HT-29 (cell line): ENCODE measurements at places on chromosomes 6 and 20. TPM values are rescaled to one million over a fixed set of nuclear protein-coding genes. Genes with fewer than 3 reads are reported as not detected.

TMEM74B gene
- 8.8 and 8.9 TPM in 2 replicates for total RNA-seq

SIRPB1 gene
- 0.47 TPM in 1 of 2 replicates, not detected in the other for total RNA-seq

COX4I2 gene
- not detected in 2 replicates for total RNA-seq

C20orf144 gene
- total RNA-seq, result 0.15 TPM in 1 of 2 replicates, not detected in the other

ACOT13 gene
- total RNA-seq, result 8.7 and 9.9 TPM in 2 replicates

CBFA2T2 gene
- 9.6 and 10.2 TPM in 2 replicates for total RNA-seq

SLC52A3 gene
- total RNA-seq, result 21.2 and 33.7 TPM in 2 replicates

ID4 gene
- total RNA-seq, result not detected in 2 replicates

MTG2 gene
- 41.9 and 44.2 TPM in 2 replicates for total RNA-seq

SNAP25 gene
- not detected in 2 replicates for total RNA-seq

GPX5 gene
- not detected in 2 replicates for total RNA-seq

NKX2-2 gene
- 0.16 TPM in 1 of 2 replicates, not detected in the other for total RNA-seq

UNC5CL gene
- 1.1 and 4.2 TPM in 2 replicates for total RNA-seq

ZC3H12D gene
- not detected in 2 replicates for total RNA-seq

PTGIS gene
- total RNA-seq, result not detected in 2 replicates

- no peak for DNase-seq
Observed at GRCh38 chr6:33914645-33915044, 110.8 kb upstream of the MLN start.

DNA sequence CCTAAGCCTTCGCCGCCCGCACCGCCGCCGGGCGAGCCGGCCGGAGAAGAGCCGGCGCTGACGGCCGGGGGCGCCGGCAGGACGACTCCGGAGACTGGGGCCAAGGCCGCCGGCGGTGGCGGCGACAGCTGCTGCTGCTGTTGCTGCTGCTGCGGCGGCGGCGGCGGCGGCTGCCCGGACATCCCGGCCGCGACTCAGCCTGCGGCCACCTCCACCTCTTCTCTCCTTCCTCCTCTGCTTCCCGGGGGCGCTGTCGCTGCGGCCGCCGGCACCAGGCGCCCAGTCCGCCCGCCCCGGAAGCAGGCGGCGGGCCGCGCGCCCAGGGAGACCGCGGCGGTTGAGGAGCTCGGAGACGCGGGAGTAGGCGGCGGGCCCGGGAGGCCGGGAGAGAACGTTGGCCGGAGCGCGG is 307 bp downstream of the RANBP9 start:
- DNase-seq, result no peak

DNA sequence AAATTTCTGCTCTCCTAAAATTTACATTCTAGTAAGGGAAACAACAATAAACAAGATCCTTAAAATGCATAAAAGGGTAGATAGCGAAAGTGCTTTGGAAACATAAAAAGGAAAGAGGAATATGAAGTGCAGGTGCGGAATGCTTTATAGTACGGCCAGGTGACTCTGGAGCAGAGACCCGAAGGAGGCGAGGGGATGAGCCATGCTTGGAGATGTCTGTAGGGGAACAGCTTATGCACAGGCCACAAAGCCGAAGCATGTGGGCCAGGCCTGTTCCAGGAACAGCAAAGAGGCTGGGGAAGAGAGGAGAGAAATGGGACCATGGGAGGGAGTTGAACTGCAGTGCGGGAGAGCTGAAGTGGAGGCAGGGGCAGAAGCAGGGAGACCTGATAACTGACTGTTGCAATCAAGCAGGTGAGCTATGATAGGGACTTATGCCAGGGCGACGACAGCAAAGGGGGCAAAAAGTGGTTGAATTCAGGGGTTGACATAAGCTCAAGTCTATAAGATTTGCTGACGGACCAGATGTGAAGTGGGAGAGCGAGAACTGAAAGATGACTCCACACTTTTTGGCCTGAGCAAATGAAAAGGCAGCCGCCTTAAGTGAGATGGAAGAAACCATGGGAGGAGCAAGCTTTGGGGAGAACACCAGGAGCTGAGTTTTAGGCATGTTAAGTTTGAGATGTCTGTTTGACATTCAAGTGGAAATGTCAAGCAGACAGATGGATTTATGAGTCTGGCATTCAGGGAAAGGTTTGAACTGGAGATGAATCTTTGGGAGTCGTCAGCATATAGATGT is 83.1 kb downstream of the CNBD2 start:
- no peak for DNase-seq

- DNase-seq, result no peak
Observed at GRCh38 chr6:28897369-28897745, 26.4 kb downstream of the TRIM27 start.

DNA sequence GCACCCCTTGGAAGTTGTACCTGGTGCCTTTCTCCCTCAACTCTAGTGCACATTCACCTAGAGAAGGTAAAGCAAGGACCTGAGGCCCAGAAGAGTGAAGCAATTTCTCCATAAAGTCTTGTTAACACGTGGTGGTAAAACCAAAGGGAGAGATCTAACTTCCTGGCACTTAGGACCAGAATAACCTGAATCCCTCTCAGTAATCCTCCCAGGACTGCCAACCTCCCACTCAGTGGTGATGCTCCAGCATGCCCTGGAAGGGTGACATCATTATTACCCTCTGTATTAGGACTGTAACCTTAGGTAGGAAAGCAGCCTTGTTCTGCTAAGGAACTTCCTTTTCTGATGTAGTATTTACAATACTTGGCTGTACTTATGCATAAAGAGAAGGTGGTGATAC is 330.6 kb upstream of the MARCKS start:
- DNase-seq, result no peak

DNA sequence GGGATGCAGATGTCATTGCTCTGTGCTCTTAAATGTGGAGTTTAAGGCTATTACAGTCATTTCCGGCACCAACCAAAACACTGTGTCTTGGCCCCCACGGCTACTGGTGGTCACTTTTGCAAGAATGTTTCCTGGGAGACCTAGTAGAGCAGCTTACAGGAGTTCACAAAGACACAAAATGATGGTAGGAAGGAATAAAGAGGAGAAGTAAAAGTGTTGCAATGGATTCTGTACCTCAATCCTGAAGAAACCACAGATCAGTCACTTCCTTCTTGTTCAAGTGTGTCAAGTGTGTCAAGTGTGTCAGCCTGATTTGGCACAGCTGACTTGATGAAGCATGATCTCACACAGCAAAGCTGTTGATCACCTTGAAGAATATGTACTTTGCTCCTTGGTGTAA is 344.0 kb downstream of the PLCB1 start:
- no peak for DNase-seq

GRCh38 chr6:72149715-72150114 is 263.4 kb downstream of the RIMS1 start:
- DNase-seq, result no peak

DNA sequence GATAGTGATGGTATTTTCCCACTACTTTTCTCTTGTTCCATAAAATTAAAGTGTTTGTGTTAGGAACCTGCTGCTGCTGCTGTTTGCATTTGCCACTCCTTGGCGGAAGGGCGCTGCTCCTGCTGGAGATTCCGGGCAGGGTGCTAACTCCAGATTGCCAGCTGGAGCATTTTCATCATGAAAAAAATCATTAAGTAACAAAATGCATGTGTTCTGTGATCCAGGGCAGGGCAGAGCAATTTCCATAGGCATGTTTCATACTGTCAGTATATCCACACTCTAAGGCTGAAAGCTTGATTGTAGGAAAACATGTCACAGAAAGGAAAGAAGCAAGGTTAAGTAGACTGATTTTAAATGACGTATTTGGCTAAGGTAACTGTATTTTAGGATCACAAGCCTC is 24.0 kb downstream of the PBOV1 start:
- DNase-seq, result no peak

DNA sequence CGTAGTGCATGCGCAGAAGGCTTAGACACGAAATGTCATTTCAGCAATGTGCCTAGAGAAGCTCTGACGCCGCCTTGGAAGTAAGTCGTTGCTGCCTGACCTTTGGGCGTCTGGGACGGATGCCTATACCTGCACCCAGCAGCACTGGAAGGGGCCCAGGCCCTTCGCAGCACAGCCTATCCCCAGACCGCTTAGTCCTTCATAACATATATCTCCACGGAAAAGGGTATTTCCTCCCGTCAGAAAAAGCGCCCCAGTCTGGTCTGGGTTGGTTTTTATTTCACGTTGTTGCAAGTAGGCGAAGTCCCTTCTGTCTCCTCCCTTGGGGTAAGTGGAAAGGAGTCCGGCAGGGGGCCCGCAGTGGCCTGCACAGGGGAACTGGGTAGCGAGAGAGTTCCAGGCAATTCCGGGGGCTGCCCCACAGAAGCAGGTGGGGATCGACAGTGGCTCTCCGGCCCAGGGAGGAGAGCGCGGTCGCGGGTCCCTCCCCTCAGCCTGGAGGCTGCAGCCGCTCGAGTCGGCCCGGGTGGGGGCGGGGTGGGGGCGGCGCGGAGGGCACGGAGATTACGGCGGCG is 559 bp upstream of the EYA4 start:
- DNase-seq, result no peak

DNA sequence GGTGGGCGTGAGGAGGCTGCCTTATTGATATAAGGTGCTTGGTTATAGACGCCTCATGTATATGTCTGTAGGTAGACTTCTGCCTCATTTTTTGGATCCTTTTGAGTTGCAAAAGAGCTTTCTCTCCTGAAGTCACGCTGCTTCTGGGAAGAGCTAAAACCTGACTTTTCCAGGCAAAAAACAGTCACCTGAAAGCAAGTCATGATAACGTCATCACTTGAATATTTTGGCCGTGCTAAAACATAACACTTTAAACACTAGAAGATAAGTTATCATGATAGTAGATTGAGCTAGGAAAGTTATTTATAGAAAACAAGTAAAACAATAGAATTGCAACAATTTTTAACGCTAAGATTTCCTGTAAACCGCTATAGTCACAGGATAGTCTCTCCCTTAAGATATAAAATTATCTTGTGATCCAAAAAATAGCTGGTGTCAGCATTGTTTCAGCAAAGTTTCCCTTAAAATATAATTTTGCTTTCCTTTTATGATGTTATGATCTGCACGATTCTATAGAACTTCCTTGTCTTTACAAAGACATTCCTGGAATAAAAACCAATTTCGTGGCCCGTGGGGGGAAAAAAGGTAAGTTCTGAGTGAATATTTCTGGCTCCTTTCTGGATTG is 69.0 kb upstream of the AKAP12 start:
- no peak for DNase-seq

GRCh38 chr6:157690441-157691210 is 132.4 kb upstream of the SNX9 start:
- DNase-seq, result no peak

DNA sequence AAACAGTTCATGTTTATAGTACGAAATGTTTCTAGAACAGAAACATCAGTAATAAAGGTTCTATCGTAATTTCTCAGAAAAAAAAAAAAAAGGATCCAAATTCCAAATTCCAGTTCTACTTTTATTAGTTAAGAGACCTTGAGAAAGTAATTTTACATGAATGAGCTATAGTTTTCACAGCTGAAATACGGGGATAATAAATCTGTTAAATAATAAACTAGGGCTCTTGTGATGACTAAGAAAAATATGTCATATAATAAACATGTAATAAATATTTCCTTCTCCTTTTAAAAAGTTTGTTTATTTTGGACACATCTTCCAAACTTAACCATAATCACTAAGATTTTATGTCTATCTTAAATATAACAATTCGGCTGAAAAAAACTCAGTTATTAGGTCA is 17.8 kb downstream of the RARS2 start:
- no peak for DNase-seq

- no peak for DNase-seq
Observed at GRCh38 chr6:153698001-153698400, 341.0 kb upstream of the OPRM1 start.

DNA sequence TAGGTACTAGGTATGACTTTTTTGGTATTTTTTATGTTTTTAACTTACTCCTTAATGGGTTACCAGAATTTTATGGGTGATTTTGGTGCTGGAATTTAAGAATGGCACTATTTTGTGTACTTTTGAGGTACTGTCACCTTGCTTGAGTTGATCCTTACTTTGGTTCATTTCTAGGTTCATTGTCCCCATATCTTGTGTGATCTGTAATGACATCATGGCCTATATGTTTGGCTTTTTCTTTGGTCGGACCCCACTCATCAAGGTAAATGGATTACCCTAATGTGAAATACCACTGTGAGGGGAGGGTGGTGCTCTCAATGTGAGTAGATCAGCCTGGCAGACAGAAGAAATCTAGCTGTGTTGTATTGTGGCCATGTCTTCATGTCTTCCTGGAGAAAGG is 57.9 kb downstream of the CDS2 start:
- DNase-seq, result no peak

- no peak for DNase-seq
Observed at GRCh38 chr6:74357321-74357720, 661.3 kb downstream of the CD109 start.

- DNase-seq, result no peak
Observed at GRCh38 chr6:170360476-170360875, 53.9 kb downstream of the FAM120B start.

DNA sequence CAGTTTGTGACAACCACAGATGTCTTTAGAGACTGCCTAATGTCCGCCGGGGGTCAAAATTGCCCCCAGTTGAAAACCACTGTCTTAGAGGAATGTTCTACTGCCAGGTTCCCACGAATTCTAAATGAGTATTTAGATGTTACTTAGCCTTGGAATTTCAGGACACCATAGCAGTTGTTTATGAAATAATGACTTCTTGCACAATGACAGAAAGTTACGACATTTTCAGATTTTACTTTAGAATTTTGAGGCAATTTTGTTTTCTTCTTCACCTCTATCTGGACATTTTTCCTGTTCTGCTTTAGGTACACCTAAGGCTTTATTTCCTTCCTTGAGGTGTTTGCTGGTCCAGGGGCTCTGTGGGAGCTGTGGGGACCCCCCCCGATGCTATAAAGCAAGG is 83.4 kb downstream of the CCDC170 start:
- no peak for DNase-seq
